Fibroblast of skin of left biceps (primary cell): ENCODE measurements at places on chromosomes 3 and 15.

DNA sequence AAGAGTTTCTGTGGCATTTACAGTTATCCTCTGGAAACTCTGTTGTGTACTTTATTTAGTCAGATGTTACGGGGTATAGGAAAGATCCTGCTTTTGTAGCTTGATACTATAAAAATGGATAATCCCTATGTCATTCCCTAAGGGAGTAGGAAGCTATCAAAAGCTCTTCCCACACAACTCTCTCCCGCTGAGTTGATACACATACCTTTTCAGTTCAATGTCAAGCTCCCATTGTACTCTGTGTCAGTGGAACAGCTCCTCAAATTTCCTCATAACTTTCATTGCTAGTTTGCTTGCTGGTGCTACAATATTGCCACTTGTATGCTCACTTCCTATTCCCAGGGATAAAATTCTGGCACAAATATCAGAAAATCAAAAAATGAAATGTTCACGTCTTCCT lies 893.3 kb upstream of the GBE1 start:
- DNase-seq, result no peak

GRCh38 chr3:135352213-135352612 lies 557.2 kb downstream of the EPHB1 start:
- no peak for DNase-seq

GRCh38 chr15:35206060-35206675 lies 121.1 kb upstream of the NANOGP8 start:
- no peak for DNase-seq

DNA sequence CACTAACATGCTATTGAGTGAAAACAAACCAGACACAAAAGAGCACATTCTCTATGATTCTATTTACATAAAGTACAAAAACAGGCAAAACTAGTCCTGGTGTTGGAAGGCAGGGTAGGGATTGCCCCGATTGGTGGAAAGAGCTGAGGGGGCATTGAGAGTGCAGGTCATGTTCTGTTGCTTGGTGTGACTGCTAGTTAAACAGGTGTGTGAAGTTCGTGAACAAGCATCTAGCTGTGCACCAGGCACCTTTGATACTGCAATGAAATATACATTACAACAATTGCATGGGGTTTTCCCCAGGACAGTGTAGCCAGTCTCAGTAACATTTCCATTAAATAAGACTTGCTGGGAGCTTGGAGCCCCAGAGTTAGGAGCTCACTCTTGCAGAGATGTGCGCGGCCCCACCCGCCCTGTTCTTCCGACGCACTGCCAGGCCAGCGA lies 26.3 kb upstream of the THRB start:
- DNase-seq, result no peak

- peak; percentile 96 for DNase-seq
These were observed 4.4 kb upstream of the CLDN11 start for GRCh38 chr3:170414202-170414663.

- DNase-seq, result no peak
These were observed 107.1 kb downstream of the PLD1 start for GRCh38 chr3:171703144-171703543.

DNA sequence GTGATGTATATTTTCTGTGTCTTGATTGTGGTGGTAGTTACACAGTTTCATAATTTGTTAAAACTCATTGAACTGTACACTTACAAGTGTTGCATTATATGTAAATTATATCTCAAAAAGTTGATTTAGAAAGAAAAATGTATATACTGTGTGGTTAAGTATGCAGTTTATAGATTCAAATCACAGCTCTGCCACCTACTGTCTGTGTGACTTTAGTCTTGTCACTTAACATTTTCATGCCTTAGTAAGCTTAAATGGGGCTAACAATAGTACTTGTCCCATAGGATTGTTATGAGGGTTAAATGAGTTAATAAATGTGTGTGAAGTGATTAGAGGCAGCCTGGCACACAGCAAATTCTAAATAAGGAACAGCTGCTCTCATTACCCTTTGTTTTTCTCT lies 120.9 kb upstream of the P2RY1 start:
- no peak for DNase-seq

DNA sequence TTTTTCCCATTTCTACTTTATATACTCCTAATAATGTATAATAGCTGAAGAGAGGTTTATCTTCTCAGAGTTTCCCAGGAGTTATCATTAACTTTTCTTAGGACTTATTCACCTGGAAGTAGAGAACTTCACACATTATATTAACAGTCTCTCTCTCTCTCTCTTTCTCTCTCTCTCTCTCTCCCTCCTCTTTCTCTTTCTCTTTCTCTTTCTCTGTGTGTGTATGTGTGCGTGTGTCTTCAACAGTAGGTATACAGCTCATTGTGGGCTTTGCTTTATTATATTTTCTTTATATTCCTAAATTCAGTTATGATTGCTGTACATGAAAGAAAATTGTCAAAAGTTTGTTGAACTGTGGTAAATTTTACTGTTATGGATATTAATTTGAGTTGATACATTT lies 353.8 kb downstream of the ROBO1 start:
- DNase-seq, result no peak

DNA sequence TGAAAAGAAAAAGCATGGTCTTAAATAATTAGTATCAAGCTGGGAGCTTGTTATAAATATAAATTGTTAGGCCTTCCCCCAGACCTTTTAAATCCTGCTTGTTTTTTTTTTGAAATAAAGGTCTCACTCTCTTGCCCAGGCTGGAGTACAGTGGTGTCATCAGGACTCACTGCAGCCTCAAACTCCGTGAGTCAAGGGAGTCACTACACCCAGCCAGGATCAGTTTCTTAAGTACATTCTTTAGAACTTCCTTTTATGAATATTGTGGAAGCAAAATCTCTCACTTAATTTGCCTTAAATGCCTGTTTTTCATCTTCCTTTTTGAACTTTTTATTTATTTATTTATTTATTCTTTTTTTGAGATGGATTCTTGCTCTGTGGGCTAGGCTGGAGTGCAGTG lies 20.8 kb upstream of the DENND4A start:
- DNase-seq, result no peak

- DNase-seq, result no peak
These were observed 54.7 kb upstream of the SMAD6 start for GRCh38 chr15:66647358-66647757.

DNA sequence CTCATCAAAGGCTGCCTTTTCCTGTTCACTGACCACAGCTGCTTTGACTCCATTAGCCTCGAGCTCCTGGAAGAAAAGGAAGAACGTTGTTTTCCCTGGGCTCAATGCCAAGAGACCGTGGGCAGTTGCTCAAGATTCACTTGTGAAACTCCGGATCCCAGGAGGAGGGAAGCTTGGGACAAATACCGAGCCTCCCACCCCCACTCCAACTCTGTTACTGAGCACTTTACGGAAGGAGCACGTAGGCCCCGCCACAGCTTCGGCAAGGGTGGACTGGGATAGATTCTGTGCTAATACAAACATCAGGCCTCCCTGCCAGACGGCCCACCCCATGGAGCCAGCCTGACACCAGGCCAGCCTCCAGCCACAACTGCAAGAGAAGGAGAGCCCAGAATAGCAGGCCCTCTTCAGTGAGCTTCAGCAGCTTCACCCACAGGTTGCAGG lies 10.8 kb upstream of the FANCD2 start:
- peak; percentile 90 for DNase-seq

GRCh38 chr3:124826703-124827102 lies 60.5 kb downstream of the ITGB5 start:
- DNase-seq, result peak; percentile 59

GRCh38 chr15:64387562-64388168 lies at the start of gene TRIP4:
Gene TRIP4, plus strand, starts transcription at chr15:64387836. Its CDS starts 28 bp downstream, at chr15:64387864.
- peak; percentile 93 for DNase-seq

GRCh38 chr3:45435961-45436360 lies 47.6 kb downstream of the LARS2 start:
- no peak for DNase-seq
